SK-N-MC (cell line): ENCODE measurements at places on chromosomes 3 and 15.

GRCh38 chr15:63476229-63476632 is 28.2 kb upstream of the USP3 start:
- DNase-seq, result no peak

DNA sequence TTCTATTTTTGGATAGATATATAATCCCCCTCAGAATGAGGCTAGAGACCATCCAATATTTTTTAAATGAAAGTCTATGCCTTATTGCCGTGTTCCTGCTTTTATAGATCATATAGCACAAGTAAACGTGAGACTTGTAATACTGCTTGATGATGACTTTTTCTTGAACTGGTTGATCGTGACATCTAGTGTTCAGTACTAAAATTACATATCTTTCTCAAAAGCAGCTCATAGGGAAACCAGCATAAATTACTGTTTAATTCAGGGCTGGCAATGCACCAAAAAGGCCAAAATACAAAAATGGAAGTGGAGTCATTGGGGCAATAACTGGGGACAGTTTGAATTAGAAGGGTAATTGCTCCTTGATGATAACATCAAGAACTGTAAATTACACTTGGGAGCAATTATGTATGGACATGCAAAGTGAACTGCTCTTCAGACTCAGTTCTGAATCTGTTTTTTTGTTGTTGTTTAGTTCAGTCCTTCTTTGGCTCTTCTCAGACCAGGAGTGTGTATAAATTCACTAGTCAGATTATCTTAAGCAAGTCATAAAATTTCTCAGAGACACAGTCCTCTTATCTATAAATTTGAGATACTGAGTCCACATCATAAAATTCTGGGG is 325.3 kb downstream of the THSD4 start:
- peak; percentile 61 for DNase-seq

DNA sequence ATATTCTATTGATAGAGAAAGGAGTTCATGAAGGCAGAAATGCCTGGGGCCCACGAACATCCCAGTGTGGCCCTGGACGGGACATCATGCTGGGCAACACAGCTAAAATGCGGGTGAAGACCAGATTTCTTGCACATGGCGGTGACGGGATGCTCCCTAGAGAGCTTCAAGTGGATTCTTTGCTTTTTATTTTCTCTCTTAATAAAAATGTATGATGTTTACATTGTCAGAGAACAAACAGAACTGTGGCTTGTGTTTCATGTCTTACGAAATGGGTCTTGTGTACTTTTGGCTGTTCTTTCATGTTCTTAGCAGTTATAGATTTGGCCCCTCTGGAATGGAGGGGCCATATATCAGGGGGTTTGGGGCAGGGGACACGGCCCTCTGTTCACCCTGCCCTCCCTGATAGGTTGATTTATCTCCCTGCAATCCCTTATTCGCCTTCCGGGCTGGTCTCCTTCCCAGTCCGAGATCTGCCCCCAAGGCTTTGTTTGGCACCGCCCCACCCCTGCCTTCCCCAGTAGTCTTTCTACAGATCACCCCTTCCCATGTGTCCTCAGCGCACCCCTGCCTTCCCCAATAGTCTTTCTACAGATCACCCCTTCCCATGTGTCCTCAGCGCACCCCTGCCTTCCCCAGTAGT is 68.7 kb upstream of the CGNL1 start:
- DNase-seq, result no peak

- no peak for DNase-seq
Observed at GRCh38 chr15:51260202-51260601, 78.2 kb downstream of the CYP19A1 start.

DNA sequence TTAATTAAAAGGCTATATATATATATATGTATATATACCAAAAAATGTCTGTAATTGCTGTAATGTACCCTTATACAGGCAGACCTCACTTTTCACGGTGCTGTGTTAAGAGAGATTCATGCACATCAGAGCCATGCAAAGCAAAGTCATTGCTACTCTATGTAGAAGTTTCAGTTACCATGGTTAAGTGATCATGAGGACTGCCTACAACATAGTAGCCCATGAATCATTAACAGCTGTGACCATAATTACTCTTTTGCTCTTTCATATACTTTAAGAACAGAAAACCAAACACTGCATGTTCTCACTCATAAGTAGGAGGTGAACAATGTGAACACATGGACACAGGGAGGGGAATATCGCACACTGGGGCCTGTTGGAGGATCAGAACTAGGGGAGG is 225.3 kb upstream of the EPHA3 start:
- DNase-seq, result no peak

- no peak for DNase-seq
Observed at GRCh38 chr3:175233957-175234940, 375.1 kb downstream of the NAALADL2 start.

GRCh38 chr3:133167340-133168024 is 129.3 kb downstream of the TMEM108 start:
- DNase-seq, result no peak

DNA sequence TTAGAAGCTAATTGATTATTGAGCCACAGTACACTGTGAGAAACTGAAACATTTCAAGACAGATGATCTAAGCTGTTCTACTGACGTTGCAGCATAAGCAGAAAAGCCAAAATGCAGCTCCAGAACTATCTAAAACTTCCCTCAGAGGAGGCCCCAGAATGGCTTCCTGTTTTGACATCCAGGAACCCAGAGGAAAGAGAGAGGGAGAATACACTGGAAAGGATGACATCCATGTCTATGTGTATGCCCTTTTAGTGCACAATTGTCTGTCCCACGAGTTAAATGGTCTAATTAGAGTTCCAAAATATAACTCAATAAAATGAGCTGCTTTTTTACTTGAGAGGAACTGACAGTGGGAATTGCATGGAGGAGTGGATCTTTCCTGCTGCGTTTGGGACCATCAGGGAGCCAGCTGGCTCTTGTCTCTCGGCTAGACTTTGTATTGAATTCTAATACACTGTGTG is 688.1 kb downstream of the ZNF385D start:
- no peak for DNase-seq

DNA sequence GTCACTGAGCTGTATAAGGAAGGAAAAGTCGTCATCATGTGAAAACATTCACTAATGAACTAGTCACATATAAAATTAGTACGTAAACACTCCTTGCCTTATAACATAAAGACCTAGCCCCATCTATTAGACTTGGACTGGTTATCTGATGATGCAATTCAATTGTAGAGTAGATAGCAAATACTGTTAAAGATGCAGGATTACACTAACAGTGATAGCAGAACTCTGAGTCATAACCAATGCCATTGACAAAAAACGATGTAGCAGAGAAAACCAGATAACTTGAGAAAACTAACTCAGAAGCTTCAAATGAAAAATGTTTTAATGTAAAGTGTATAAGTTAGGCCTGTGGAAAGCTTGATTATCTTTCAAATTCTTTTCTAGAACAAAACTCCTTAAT is 132.2 kb downstream of the WDR72 start:
- no peak for DNase-seq

DNA sequence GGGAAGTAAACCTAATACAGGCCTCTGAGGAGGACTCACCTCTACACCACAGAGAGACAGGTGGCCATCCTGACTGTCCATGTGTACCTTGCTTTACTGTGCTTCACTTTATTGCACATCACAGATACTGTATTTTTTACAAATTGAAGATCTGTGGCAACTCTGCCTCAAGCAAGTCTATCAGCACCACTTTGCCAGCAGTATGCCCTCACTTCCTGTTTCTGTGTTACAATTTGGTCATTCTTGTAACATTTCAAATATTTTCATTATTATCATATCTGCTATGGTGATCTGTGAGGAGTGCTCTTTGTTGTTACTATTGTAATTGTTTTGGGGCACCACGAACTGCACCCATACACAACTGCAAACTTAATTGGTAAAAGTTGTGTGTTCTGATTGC is 78.0 kb downstream of the BBX start:
- no peak for DNase-seq
